ENCODE measurements at places on chromosomes 11 and 22.

GRCh38 chr11:32396991-32397390 lies 38.3 kb downstream of the WT1 start:
- no peak for DNase-seq

- no peak for DNase-seq
Observed at GRCh38 chr11:111331711-111332479, 33.5 kb downstream of the POU2AF3 start.

- no peak for DNase-seq
Observed at GRCh38 chr11:34126959-34127848, 21.8 kb downstream of the NAT10 start.

- no peak for DNase-seq
Observed at GRCh38 chr11:92295175-92296137, 70.8 kb downstream of the FAT3 start.

GRCh38 chr11:126702165-126702720 lies 298.3 kb downstream of the KIRREL3 start:
- DNase-seq, result no peak

GRCh38 chr11:35247428-35247827 lies 108.5 kb downstream of the CD44 start:
- DNase-seq, result no peak
